ENCODE measurements at places on chromosomes 1 and 21.

GRCh38 chr1:199067483-199067882, 428.6 kb downstream of the PTPRC start:
- DNase-seq = no peak

DNA sequence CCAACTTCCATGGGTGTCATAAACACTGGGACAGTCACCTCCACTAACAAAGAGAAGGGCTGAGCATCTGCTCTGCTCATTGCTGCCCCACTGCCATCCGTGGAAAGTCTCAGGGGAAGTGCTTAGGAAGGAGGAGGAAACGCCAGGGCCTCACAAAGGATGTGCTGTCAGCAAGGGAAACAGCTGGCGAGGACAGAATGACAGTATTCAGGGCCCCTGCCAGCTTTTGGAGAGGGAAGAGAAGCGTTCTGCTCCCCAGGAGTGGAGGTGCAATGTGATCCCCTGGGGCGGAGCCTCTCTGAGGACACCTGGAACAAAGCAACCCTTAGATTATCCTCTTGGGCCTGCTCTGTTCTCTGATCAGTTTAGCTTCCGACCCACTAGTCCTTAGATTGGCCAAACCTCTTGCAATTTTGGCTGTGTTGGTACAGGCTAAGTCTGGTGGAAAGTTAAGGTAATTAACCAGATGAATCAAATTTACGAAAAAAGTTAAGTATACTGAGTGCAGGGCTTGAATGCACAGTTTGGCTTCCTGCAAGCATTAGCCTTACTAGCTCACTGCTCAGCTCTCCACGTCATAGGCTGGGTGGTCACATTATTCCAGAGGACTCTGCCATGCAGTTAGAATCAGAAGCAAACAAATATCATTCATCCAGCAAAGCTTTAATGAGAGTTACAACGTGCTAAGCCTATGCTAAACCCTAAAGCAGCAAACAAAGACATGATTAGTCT, 170.2 kb upstream of the NFIA start:
- no peak for DNase-seq

DNA sequence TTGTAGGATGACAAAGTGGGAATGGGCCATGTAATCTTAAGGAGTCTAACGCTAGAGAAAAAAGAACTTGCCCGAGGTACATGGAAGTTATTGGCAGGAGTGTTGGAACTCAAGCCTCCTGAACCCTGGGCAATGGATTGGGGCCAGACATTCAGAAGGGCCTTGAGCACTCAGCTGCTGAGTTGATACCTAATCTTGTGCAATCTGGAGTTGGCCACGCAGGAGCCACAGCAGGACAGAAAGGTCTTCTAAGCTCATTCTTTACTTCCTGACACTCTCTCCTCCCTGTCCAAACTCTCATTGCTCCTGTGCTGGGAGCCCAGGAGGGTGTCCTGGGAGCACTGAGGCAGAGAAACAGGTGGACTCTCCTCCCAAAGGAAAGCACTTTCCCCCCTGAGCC, 25.1 kb upstream of the CSF1 start:
- DNase-seq = no peak

DNA sequence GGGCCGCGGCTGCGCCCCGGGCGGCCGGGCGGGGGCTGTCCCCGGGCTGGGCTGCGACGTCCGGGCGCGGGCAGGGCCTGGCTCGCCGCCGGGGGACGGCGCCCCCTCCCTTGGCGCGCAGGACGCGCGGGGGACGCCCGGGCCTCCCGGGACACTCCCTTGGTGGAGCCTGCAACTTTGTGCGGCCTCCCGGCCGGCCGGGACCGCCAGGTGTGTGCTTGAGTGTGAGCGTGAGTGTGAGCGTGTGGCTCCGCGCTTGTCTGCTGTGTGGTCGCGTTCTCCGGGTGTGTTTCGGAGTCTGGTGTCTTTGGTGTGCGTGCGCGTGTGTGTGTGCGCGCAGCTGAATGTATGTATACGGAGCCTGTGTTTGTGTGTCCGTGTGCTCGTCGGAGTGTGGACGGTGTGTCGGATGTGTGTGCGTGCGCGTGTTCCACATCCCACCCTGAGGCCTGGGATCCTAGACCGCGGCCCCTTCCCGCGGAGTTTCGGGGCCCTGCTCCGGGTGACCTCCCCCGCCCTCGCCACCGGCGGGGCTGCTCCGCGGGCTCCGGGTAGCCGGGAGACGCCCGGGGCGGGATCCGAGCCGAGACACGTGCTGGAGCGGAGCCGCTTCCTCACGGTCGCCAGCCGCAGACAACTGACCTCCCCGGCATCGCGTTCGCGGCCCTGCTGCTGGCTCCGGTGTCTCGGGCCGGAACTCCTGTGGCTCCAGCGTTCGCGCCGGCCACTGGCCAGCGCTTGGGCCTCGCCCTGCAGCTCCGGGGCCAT, 1.7 kb downstream of the PTPRU start:
- DNase-seq = no peak

DNA sequence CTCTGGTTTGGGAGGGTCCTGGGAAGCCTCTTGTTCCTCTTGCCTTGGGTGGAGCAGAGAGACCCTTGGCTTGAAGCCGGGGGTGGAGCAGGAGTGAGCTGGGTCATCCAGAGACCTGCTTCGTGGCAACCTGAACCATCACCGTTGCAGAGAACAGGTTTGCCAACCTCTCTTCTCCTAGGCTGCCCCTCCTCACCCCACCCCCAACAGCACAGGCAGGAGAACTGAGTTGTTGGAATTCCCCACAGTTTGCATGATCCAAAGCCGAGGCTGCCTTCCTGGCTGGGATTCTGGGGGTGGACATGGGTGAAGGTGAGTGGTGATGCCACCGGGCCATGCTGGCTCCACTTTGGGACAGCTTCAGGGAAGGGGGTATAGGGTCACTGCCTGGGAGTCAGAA, 2.2 kb downstream of the WNT4 start:
- no peak for DNase-seq

DNA sequence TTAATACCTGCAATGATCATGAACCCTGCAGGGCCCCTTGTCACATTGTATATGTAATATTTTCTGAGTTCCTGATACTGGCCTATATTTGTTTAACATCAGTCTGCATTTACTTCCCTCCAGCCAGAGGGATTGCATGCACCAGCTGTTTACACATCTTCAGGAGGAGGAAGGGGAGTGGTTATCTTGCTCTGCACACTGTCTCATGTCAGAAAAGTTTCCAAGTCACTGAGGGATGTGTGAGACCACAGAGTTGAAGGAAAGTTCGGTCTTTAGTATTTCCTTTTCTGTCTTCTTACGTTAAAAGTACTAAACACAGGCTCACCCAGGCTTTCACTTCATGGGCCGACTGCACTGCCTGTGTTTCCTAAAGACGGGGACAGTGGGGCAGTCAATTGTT, 574.1 kb downstream of the LMO4 start:
- DNase-seq = no peak

Data from activated T-helper 1 cell treated with Interleukin-2 at 50 U/mL for 16 hours (primary cell).